ENCODE measurements at places on chromosomes 2 and 18.

DNA sequence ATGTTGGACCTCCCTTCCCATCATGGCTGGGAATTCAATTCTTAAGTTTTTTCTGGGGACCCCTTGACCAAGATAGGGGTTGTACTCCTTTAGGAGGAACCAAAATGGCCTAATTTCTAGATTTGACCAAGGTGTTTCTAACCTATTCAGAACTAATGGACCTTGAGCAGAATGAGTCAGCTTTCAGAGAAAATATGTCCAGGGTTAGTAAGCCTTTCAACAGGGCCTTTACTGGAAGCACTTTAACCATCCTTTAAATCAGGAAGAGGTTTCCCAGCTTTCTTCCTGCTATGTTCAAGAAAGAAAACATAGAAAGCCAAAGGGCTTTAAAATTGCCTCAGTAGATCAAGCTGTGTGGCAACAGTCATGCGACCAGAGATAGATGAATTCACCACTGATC is 1184.9 kb upstream of the ACVR2A start:
- no peak for DNase-seq

DNA sequence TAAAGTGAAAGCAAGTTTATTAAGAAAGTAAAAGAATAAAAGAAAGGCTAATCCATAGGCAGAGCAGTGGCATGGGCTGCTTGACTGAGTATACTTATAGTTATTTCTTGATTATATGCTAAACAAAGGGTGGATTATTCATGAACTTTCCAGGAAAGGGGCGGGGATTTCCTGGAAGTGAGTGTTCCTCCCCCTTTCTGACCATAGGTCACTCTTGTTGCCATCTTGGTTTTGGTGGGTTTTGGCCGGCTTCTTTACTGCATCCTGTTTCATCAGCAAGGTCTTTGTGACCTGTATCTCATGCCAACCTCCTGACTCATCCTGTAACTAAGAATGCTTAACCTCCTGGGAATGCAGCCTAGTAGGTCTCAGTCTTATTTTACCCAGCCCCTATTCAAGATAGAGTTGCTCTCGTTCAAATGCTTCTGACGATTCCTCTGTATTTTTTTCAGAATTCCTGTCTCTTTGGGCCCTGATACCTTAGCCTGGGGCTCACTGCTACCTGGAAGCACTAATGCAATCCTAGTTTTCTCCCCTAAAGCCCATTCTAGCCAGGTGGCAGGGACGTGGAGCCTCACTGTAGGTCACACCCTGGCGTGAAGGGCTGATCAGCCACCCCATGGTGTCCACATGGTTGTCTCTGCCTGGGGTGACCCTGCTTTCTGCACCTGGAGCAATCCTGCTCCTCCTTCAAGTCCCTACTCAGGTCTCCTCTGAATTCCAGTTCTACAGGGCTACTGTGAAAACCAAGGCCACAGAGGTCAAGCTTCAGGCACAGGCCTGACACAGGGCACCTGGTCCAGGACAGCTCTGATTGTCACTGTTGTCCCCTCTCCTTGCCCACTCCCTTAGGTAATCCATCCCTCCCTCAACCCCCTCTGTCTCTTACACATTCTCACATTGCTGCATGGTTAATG is 6.0 kb upstream of the SLC35F6 start:
- no peak for DNase-seq

DNA sequence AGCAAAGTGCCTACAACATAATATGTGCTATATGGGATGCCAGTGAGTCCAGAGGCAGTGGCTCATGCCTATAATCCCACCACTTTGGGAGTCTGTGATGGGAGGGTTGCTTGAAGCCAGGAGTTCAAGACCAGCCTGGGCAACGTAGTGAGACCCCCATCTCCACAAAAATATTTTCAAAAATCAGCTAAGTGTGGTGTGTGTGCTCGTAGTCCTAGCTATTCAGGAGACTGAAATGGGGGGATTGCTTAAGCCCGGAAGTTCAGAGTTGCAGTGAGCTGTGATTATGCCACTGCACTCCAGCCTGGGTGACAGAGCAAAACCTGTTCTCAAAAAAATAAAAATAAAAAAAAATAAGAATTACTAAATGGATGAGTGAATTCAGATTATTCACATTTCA is 23.4 kb downstream of the OTX1 start:
- DNase-seq, result no peak

DNA sequence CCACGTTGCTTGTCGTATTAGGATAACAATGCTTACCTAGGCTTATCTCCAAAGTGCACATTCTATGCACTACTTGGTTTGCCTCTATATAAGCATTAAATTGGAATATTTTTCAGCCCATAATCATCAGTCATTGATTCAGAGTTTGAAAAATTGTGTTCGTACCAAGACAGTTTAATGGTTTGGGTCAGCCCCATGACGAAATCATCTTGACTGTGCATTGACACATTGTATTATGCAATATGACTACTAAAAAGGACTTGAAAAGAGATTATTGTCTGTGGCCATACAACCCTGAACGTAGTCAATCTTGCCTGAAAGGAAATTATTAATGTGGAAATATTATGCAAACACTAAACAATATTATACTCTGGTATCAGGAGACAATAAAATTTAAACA is 141.3 kb downstream of the EML6 start:
- DNase-seq, result no peak

GRCh38 chr18:9822587-9823185 is 63.1 kb upstream of the TXNDC2 start:
- no peak for DNase-seq

GRCh38 chr2:98734162-98734561 is 3.2 kb upstream of the MGAT4A start:
- no peak for DNase-seq

- no peak for DNase-seq
These were observed at the start of gene NYAP2 for GRCh38 chr2:225399504-225399903. NYAP2 (plus strand) TSS chr2:225399710; CDS start chr2:225408881, 9,171 bp downstream.

- no peak for DNase-seq
These were observed 189.6 kb downstream of the MYCN start for GRCh38 chr2:16129716-16130540.
